Fibroblast of the aortic adventitia (primary cell): ENCODE measurements at places on chromosomes 6 and 20. TPM values are rescaled to one million over a fixed set of nuclear protein-coding genes. Genes with fewer than 3 reads are reported as not detected.
A peak's percentile ranks its signal among the peaks of the same experiment; 100 is the strongest.

DNA sequence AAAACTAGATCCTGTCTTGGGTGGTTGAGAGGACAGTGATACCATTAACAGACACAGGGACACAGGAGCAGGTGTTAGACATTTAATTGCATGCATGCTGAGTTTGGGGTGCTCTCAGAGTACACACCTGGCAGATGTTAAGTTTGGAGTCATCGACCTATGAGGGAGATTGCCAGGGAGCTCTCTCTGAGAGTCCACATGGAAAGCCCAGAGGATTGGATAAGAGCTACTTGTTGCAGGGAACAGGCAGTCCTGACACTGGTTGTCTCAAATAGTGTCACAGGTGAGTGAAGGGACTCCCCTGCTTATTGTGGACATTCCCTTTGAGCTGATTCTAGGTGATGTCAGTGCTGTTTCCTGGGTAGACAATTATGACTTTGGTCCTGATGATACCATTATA, 3.1 kb downstream of the ATRN start:
- no peak for DNase-seq

DNA sequence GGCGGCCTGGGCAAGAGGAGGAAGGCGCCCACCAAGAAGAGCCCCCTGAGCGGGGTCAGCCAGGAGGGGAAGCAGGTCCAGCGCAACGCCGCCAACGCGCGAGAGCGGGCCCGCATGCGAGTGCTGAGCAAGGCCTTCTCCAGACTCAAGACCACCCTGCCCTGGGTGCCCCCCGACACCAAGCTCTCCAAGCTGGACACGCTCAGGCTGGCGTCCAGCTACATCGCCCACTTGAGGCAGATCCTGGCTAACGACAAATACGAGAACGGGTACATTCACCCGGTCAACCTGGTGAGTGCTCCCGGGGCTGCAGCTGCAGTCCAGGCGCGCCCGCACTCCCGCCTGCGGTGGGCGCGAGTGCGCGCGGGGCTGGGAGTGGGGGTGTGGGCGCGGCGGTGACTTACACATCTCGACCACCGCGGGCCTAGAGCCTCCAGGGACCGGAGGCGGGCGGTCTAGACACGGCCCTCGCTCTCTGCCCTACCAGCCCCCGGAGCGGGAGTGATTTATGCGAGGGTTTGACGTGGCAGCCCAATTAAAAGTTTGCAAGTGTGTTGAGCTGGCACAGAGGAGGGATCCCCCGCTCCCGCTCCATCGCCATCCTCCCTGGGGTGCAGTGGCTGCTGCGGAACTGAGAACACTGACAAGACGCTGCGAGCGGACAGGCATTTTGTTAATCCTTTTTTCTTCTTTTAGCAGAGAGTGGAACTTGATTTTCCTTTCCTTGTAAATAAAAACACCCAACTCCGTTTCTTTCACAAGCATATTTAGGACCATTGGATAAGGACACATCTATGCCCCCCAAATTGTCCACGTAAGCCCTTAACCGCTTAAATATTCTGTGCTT, 867 bp downstream of the TCF21 start:
- peak; percentile 30 for DNase-seq

- DNase-seq = no peak
Measured at GRCh38 chr6:147434516-147434915, 74.0 kb upstream of the SAMD5 start.

DNA sequence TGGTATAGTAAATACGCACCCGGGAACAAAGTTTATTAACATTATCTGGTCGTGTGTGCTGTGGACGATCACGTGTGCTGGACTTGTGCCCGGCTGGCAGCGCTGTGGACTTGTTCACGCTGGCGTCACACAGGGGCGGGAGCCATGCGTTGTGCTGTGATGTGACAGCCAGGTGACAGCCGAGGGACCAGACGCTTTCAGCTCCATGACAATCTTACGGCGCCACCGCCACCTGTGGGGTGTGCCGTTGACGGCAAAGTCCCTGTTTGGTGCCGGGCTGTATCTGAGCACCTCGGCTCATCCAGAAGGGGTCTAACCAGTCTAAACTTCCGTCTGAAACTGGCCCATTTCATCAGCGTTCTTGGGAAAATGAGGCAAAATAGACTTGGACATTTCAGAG, 25.2 kb downstream of the DLL1 start:
- no peak for DNase-seq

The ASIP gene
- total RNA-seq = not detected in 2 replicates

- DNase-seq = no peak
Measured at GRCh38 chr20:19515074-19515473, 243.0 kb upstream of the RIN2 start.

DNA sequence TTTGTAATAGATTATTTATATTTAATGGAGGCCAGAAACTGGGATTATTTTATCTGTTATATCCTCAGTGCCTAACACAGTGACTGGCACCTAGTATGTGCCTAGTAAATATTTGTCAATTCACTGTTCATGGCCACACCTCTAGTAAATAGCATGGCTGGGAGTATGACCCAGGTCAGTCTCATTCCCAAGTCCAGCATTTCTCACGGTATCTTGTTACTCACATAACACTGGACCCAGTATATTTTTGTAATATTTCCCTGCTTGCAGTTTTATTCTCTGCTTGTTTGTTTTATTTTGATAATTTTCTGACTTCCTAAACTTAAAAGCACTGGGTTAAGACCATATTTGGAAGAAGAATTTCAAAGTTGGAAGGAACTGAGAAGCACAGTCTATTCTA, 47.7 kb downstream of the CTNNBL1 start:
- DNase-seq = no peak

The NR2E1 gene
- total RNA-seq = not detected in 2 replicates

- no peak for DNase-seq
Measured at GRCh38 chr20:58703765-58704371, 11.3 kb downstream of the NPEPL1 start.

The MRAP2 gene
- 0.33 and 5.8 TPM in 2 replicates for total RNA-seq

The CD109 gene
- 39.2 and 170 TPM in 2 replicates for total RNA-seq

GRCh38 chr20:46285072-46285471, 23.2 kb downstream of the CDH22 start:
- no peak for DNase-seq

- DNase-seq = no peak
Measured at GRCh38 chr20:3864518-3864917, 17.9 kb downstream of the MAVS start.

- no peak for DNase-seq
Measured at GRCh38 chr6:42735976-42736375, 9.9 kb downstream of the TBCC start.

DNA sequence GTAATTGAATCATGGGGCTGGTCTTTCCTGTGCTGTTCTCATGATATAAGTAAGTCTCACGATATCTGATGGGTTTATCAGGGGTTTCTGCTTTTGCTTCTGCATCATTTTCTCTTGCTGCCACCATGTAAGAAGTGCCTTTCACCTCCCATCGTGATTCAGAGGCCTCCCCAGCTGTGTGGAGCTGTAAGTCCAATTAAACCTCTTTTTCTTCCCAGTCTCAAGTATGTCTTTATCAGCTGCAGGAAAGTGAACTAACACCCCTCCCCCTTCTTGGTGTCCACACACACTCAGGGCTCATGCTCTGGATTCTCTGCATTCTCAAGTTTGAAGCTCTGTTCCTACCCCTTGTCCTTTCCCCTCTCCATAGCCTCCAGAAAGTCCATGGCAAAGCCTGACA, 107.1 kb downstream of the THBS2 start:
- DNase-seq = no peak

The PHACTR3 gene
- total RNA-seq = not detected in 2 replicates

DNA sequence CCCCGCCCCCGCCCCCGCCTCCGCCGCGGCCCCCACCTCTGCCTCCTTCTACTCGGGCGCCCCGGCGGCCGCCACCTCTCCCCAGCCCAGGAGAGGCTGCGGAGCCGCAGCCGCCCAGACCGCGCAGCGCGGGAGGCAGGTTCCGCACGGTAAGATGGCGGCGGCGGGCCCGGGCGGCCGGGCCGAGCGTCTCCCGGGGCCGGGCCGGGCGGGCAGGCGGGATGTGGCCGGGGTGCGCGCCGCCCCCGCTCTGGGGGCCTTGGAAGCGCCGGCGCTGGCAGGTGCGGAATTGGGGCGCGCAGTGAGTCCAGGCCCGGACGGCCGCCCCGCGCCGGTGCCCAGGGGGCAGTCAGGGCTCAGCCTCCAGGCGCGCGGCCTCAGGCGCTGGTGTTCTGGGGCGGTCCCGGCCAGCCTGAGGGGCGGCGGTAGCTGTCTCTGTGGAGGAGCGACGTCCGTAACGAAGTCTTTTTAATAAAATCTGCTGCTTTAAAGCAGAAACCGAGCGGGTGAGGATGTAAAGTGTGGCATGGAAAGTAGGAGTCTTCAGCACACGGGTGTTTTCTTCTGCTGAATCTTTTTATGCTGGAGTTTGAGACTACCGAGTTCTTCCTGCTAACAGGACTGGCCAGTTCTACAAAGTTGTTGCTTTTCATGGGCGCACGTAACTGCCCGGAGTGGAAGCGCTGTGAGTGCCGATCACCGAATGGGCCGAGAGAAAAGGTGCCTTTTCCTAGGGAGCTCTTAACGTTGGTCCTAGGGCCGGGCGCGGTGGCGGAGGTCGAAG, at the start of gene GID8:
TSS of gene GID8 (plus strand) at position 43 of the 784 bp plus-strand sequence. CDS start 3,356 bp downstream, outside the sequence.
- peak; percentile 48 for DNase-seq

DNA sequence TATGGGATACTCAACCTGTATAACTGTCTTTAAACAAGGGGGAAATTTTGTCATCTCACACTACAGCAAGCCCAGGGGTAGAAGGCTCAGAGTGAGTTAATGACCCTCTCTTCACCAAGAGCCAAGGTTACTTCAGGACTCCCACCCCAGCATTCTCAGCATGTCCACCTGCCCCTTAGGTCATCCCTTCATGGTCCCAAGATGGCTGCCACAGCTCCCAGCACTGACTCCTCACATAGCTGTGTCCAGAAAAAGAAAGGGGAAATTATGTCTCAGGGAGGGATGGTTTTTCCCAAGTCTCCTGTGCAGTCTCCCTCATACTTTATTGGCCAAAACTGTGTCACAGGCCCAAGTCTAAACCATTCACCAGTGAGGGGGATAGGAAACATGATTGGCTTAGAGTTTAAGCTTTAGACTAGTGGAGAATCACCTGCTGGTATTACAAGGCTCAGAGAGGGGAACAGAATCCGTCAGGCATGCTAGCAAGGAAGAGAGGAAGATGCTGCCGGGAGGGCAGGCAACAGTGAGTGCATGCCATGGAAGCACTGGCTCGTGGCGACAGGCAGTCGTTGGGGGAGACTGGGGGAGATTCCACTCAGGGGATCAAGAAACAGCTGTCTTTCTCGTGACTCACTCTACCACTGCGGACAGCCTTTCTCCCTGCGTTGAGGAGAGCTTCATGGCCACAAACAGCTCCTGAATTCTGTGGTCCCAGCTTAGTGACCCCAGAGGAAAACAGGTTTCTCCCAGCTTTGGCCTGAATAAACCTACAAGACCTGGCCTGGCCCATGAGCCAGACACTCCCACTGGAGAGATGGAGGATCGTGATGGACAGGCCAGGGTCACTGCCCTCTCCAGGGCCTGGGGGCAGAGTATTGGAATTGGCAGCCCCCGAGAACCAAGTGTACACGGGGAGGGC, 37.2 kb downstream of the HM13 start:
- no peak for DNase-seq

The PPP1R14C gene
- total RNA-seq = 2.1 TPM in 1 of 2 replicates, not detected in the other

The EFCAB8 gene
- not detected in 2 replicates for total RNA-seq

The HLA-DRA gene
- total RNA-seq = 0.45 TPM in 1 of 2 replicates, not detected in the other

- no peak for DNase-seq
Measured at GRCh38 chr6:134721060-134721405, 228.9 kb downstream of the ALDH8A1 start.

GRCh38 chr6:5085648-5086293, 630 bp downstream of the PPP1R3G start:
- DNase-seq = no peak

GRCh38 chr6:15259766-15260098, 13.9 kb downstream of the JARID2 start:
- DNase-seq = no peak

The C6orf15 gene
- not detected in 2 replicates for total RNA-seq

- no peak for DNase-seq
Measured at GRCh38 chr20:49344140-49344539, 66.3 kb upstream of the ZNFX1 start.

The C20orf144 gene
- total RNA-seq = 0.16 and 0.18 TPM in 2 replicates

DNA sequence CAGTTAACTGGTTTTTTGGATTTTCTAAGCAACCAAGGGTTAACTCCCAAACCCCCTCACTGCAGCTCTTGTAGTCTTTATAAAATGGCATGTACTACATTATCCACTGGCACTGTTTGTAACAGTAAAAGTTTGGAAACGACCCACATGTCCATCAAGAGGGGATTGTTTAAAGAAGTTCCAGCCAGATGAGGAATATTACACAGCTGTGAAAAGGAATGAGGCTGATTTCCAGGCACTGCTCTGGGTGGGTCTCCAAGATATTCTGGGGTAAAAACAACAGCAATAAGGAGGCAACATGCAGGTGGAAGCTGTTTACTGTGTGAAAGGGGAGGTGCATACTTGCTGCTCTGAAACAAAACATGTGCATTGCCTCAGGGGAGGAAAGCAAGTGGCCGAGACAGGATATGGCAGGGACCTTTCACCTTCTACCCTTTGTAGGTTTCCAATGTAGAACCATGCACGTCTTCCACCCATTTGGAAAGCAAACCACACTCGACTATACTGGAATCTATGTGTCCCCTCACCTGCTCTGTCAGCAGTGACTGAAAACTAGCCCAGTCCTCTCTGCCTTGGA, 51.9 kb downstream of the GRM4 start:
- no peak for DNase-seq

GRCh38 chr6:93447874-93448273, 28.5 kb upstream of the EPHA7 start:
- DNase-seq = no peak

DNA sequence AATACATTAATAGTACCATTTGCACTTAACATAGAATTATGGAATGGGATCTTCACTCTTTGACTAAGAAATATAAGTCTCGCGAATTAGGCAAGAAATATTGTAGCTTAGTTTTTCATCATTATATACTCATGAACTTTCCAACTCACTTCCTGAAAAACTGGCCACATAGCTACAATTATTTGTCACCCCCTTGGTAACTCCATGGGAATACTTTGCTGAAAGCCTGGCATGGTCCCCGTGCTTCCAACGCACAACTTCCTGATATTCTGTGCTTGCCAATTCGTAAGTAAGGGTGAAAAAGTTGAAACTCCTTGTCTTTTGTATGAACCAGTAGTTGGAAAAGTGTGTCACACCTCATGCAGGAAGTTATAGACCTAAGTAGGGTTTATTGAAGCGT, 23.7 kb upstream of the HLA-DQA1 start:
- DNase-seq = no peak

The SLC22A7 gene
- total RNA-seq = not detected in 2 replicates

DNA sequence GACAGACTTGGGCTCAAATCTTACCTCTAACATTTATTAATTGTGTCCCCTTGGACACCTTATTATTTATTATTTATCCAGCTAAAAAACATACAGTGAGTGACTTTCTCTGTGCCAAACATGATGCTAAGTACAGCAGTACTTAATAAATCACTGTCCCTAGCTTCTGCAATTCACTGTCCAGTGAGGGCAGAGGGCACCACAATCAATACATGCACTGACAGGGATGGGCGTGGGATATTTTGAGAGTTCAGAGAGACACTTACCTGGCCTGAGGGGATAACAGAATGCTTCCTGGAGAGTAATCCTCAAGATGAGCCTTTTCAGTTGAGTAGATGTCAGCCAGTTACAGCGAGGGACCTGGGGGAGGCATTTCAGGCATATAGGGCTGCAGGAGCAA, 9.3 kb upstream of the TAAR2 start:
- DNase-seq = no peak

The PTK6 gene
- total RNA-seq = not detected in 2 replicates

GRCh38 chr6:79188885-79189480, 45.5 kb downstream of the HMGN3 start:
- DNase-seq = peak; percentile 67

The NPEPL1 gene
- 24.5 and 33.1 TPM in 2 replicates for total RNA-seq
